Nephron progenitor cell (in vitro differentiated cells): ENCODE measurements at places on chromosomes 2 and 18.

GRCh38 chr2:55138014-55138881, 88.0 kb upstream of the RTN4 start:
- no peak for DNase-seq
- peaks cover 38% of the 10 kb centered on the region for H3K4me1 ChIP-seq
- H3K27me3 ChIP-seq = peaks cover 6% of the 10 kb centered on the region
- H3K27ac ChIP-seq = no peak overlapping the region
- no peaks in the 10 kb centered on the region for H3K36me3 ChIP-seq

- DNase-seq = peak; percentile 21
- no peaks in the 10 kb centered on the region for H3K4me1 ChIP-seq
- H3K36me3 ChIP-seq = peaks cover 40% of the 10 kb centered on the region
- H3K27ac ChIP-seq = no peak overlapping the region
- H3K27me3 ChIP-seq = no peaks in the 10 kb centered on the region
Observed at GRCh38 chr2:181058378-181059269, 78.2 kb downstream of the UBE2E3 start.

- peaks cover 18% of the 10 kb centered on the region for H3K4me1 ChIP-seq
- H3K4me3 ChIP-seq = no peak overlapping the region
- no peaks in the 10 kb centered on the region for H3K36me3 ChIP-seq
- no peak for DNase-seq
Observed at GRCh38 chr2:219619235-219619634, 8.2 kb upstream of the SLC4A3 start.

GRCh38 chr2:137872577-137872976, 91.7 kb upstream of the HNMT start:
- no peak overlapping the region for H3K27ac ChIP-seq
- H3K36me3 ChIP-seq = no peaks in the 10 kb centered on the region
- H3K4me3 ChIP-seq = no peak overlapping the region
- DNase-seq = no peak

- peak overlapping the region; percentile 91 for H3K27ac ChIP-seq
- H3K4me1 ChIP-seq = peaks cover 85% of the 10 kb centered on the region
- no peaks in the 10 kb centered on the region for H3K36me3 ChIP-seq
- no peak for DNase-seq
- no peak overlapping the region for H3K4me3 ChIP-seq
Observed at GRCh38 chr2:205612636-205613035, 69.7 kb upstream of the NRP2 start.

DNA sequence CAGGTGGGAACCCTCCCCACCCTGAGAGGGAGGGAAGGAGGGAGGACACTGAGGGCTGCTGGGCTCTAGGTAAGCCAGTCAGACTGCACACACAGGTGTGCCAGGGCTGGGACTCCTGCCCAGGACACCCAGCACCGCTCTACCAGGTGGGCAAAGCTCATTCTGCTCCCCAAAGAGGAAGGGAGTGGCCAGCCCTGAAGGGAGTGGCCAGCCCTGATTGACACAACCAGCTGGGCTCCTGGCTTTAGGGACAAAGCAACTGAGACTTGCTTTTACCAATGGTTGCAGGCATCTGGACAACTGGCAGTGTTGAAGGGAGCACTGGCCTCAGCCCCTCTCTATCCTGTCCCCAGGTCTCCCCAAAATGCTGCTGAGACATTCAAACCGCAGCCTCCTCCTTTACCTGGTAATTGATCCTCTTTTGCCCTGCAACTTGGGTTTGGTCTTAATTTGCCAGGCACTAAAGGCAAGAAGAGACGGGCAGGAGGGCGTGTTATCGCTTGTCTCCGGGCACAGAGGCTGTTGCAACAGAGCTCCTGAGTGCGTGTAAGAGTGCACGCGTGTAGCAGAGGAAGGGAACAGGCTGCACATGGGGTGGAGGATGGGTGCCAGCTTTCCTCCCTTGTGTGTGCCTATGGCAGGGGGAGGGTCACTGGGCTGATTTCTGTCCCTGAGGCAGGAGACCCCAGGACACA, 14.5 kb upstream of the FOSL2 start:
- peaks cover 15% of the 10 kb centered on the region for H3K27me3 ChIP-seq
- peak overlapping the region; percentile 45 for H3K27ac ChIP-seq
- no peaks in the 10 kb centered on the region for H3K36me3 ChIP-seq
- H3K4me1 ChIP-seq = peaks cover 13% of the 10 kb centered on the region
- no peak for DNase-seq
- no peak overlapping the region for H3K4me3 ChIP-seq

DNA sequence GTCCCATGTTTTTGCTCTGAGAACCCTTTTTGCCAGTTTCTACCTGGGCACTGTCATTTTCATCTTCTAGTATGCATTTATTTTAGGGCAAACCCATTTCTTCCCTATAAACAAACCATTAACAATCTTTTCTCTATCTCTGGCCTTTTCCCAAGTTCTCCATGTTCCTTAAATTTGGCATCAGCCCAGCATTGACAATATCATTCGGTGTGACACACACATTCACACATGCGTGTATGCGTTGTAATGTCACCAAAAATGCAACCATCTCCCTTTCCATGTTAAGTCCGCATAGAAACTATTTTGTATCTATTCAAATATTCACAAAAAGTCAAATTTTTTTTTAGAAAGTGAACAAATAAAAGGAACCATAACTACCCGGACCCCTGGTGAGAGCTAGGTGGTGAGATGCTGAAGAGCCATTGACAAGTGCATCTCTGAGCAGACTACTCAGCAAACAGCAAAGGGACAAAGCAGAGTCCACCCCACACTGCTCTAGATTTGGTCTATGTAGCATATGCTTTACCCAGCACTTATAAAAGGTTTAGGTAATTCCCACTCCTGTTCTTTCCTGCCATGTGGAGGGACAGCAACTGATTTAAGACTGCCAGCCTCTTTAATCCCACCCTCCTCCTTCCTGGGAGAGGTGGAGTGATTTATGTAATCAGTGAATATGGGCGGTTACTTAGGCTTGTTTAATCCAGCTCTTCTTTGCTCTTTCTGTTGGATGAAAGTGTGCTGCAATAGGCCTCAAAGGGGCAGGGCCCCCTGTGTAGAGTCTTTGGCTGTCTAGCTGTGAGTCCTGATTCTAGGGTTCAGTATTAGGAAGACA, 124.1 kb downstream of the METTL8 start:
- no peak overlapping the region for H3K4me3 ChIP-seq
- no peak overlapping the region for H3K27ac ChIP-seq
- H3K36me3 ChIP-seq = peaks cover 21% of the 10 kb centered on the region
- H3K4me1 ChIP-seq = peaks cover 4% of the 10 kb centered on the region

GRCh38 chr2:96864343-96865091, 5.4 kb downstream of the SEMA4C start:
- H3K36me3 ChIP-seq = peaks cover 29% of the 10 kb centered on the region
- peaks cover 33% of the 10 kb centered on the region for H3K4me1 ChIP-seq
- DNase-seq = no peak

- no peak for DNase-seq
- no peaks in the 10 kb centered on the region for H3K27me3 ChIP-seq
- no peak overlapping the region for H3K4me3 ChIP-seq
- H3K4me1 ChIP-seq = no peaks in the 10 kb centered on the region
Observed at GRCh38 chr2:134327367-134327766, 73.5 kb downstream of the MGAT5 start.

DNA sequence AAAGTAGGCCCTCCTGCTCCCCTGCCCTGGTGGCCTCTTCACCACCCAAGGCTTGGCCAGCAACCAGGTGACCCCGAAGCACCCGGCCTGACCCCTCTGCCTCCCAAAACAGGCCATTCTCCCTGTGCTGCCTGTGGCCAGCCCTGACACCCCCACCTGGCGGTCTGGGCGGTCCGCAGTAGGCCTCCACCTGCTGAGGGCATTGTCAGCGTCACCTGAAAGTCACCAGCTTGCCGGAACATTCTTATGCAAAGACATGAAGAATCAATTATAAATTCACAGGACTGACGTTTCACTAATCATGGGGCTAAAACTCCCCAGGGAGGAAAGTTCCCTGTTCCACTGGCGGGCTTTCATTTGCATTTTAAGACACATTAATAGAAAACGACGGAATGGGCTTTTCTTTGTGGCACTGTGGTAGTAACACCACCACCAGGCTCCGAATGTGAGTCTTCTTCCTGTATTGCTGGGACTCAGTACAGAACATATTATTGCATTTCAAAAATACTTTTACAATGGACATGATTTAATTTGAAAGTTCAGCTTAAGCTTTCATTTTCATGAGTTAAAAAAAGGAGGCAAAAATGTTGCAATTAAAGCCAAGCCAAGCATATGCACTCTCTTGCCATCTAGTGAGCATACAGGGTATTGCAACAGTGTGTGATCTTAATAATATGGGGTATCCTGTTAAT, 57.4 kb downstream of the ADI1 start:
- H3K27me3 ChIP-seq = no peaks in the 10 kb centered on the region
- no peak overlapping the region for H3K4me3 ChIP-seq
- H3K27ac ChIP-seq = no peak overlapping the region
- H3K4me1 ChIP-seq = peaks cover 50% of the 10 kb centered on the region
- peaks cover 18% of the 10 kb centered on the region for H3K36me3 ChIP-seq
- DNase-seq = peak; percentile 37

DNA sequence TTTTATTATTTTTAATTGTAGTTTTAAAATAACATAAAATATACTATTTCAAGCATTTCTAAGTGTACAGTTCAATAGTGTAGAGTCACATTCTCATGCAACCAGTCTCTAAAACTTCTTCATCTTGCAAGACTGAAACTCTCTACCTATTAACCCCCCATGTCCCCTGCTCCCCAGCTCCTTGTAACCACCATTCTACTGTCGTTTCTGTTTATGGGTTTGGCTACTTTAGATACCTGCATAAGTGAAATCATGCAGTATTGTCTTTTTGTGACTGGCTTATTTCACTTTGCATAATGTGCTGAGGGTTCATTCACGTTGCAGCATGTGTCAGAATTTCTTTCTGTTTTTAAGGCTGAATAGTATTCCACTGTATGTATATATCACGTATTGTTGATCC, 139.4 kb downstream of the SMAD7 start:
- H3K27me3 ChIP-seq = no peaks in the 10 kb centered on the region
- H3K27ac ChIP-seq = no peak overlapping the region
- peaks cover 44% of the 10 kb centered on the region for H3K4me1 ChIP-seq
